ENCODE measurements at places on chromosomes 13 and 19.

DNA sequence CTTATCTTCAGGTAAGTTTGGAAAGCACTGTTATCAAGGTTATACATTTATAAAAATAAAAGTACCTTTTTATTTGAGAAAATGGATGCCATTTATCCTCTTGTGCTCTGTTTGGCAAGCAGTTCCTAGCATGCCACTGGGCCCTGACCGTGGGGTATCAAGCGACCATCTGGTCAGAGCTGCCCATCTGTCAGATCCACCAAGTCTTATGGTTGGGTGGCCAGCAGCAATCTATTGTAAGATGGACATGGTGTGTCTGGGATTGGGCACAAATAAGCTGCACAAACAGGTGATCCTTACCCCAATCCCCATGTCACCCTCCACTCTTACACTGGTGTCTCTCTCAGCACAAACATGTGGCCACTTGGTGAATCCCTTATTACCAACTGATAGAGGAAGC lies 178.5 kb downstream of the DLEU7 start:
- DNase-seq, result no peak

DNA sequence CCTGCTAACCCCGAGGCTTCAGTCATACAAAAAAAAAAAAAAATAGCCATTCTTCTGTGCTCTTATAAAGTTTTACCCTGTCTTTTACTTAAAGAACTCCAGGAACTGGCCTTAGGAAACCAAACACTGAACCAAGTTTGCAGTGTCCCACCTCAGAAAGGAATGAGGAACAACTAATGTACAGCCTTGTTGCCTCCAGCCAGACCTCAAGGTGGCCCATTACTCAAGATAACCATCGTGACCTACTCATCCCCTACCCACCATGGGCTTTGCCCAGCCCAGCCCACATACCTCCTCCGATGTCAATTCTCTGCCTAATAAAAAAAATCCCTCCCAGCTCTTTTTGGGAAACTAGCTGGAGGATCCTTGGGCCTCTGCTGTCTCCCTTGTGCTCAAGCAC lies 133.2 kb downstream of the STARD13 start:
- DNase-seq, result no peak

- no peak for DNase-seq
Observed at GRCh38 chr13:24353736-24354135, 44.4 kb downstream of the C1QTNF9 start.

GRCh38 chr19:48290401-48290770 lies 20.5 kb downstream of the ZNF114 start:
- no peak for DNase-seq

- DNase-seq, result no peak
Observed at GRCh38 chr13:32211813-32212212, 103.3 kb downstream of the ZAR1L start.

Data from activated CD4-positive, alpha-beta T cell treated with anti-CD3 and anti-CD28 coated beads, Interleukin-2, amount 50 U/mL, for 24 hours (primary cell).